Caco-2 (cell line): ENCODE measurements at places on chromosomes 12 and 14. TPM values are rescaled to one million over a fixed set of nuclear protein-coding genes. Genes with fewer than 3 reads are reported as not detected.

GPR65 gene
- not detected in 2 replicates for total RNA-seq

DTX1 gene
- total RNA-seq, result not detected in 2 replicates

AEBP2 gene
- total RNA-seq, result 68.0 and 76.5 TPM in 2 replicates

TOMM20L gene
- total RNA-seq, result 1.2 and 1.7 TPM in 2 replicates

GLIPR1 gene
- total RNA-seq, result 1.9 and 3.9 TPM in 2 replicates

OASL gene
- total RNA-seq, result 0.11 and 0.35 TPM in 2 replicates

OTX2 gene
- total RNA-seq, result not detected in 2 replicates

C12orf56 gene
- 9.3 and 11.0 TPM in 2 replicates for total RNA-seq

KRT83 gene
- not detected in 2 replicates for total RNA-seq

PRB2 gene
- total RNA-seq, result not detected in 2 replicates

LHX5 gene
- 0.25 and 0.30 TPM in 2 replicates for total RNA-seq
